ENCODE measurements at places on chromosomes 7 and 10. TPM values are rescaled to one million over a fixed set of nuclear protein-coding genes. Genes with fewer than 3 reads are reported as not detected.
A peak's percentile ranks its signal among the peaks of the same experiment; 100 is the strongest.

GRCh38 chr7:48454750-48455192, 283.5 kb downstream of the ABCA13 start:
- H3K36me3 ChIP-seq: no peaks in the 10 kb centered on the region
- no peaks in the 10 kb centered on the region for H3K27me3 ChIP-seq
- no peak for DNase-seq
- H3K27ac ChIP-seq: no peak overlapping the region
- no peaks in the 10 kb centered on the region for H3K4me1 ChIP-seq

Gene SEMA3E
- 8.8 TPM for total RNA-seq

DNA sequence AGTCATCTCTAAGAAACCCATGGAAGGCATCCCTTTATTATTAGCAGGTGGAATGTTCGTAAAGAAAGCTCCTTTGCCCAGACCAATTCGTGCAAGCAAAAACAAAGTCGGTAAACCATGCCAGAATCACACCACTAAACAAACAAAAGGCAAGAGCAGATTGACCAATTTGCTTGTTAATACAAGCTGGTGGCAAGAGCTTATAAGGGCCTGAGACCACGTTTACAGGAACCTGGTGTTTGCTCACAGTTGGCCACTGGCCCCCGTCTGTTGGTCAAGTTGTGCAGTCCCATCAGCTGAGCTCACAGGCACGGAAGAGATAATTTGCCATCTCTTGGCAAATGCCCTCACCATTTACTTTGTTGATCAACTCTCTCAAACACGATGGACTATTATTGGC, 342.2 kb upstream of the MKI67 start:
- DNase-seq: no peak
- no peaks in the 10 kb centered on the region for H3K36me3 ChIP-seq
- no peaks in the 10 kb centered on the region for H3K27me3 ChIP-seq
- no peak overlapping the region for H3K27ac ChIP-seq

Gene GJD4
- total RNA-seq: not detected

Gene TMEM196
- not detected for total RNA-seq

- H3K36me3 ChIP-seq: no peaks in the 10 kb centered on the region
- H3K4me3 ChIP-seq: no peak overlapping the region
- no peaks in the 10 kb centered on the region for H3K27me3 ChIP-seq
- H3K4me1 ChIP-seq: no peaks in the 10 kb centered on the region
- H3K27ac ChIP-seq: no peak overlapping the region
- no peak for DNase-seq
These were observed 115.1 kb downstream of the GNAI1 start for GRCh38 chr7:80249619-80250295.

Gene RAB19
- 1.7 TPM for total RNA-seq

Gene EPHA1
- 9.0 TPM for total RNA-seq

Gene DOCK1
- total RNA-seq: 44.8 TPM

DNA sequence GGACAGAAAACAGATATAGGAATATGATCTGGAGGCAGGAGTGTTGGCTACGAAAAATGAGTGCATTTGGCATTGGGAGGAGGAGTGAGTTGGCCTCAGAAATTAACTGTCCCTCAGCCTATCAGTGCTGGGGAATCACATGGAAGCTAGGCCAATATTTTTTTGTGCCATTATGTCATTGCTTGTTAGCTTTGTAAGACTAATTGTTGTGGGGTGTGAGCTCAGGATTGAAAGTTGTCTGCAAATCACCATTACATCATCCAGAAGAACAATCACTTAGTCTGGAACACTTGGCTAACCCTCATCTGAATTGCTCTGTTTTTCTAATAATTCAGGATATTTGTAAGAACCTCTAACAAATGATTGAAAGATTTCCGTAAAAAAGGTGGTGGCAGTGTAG, 45.2 kb upstream of the SEMA3D start:
- H3K4me1 ChIP-seq: no peaks in the 10 kb centered on the region
- H3K27ac ChIP-seq: no peak overlapping the region
- H3K27me3 ChIP-seq: no peaks in the 10 kb centered on the region
- no peaks in the 10 kb centered on the region for H3K36me3 ChIP-seq

Gene SEC61A2
- total RNA-seq: 5.3 TPM

DNA sequence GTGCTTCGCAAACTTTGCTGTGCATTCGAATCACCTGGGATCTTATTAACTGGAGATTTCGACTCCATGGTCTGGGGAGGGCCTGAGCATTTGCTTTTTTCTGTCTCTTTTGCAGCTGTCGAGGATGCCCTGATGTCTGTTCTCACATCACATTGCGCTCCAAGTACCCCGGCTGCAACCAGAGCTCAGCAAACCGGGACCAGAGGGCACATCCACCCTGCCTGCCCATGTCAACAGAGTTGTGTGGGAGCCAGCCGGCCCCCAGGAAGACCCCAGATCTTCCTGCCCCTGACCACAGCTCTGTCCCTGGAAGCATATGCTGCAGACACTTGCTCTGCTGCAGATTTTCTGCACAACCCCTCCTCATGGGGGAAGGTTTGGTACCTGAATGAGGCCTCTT, 180.8 kb downstream of the ADARB2 start:
- H3K4me1 ChIP-seq: no peaks in the 10 kb centered on the region
- H3K27ac ChIP-seq: no peak overlapping the region
- H3K36me3 ChIP-seq: no peaks in the 10 kb centered on the region
- H3K27me3 ChIP-seq: peaks cover 16% of the 10 kb centered on the region
- no peak overlapping the region for H3K4me3 ChIP-seq

- H3K4me1 ChIP-seq: peaks cover 3% of the 10 kb centered on the region
- no peaks in the 10 kb centered on the region for H3K27me3 ChIP-seq
- H3K27ac ChIP-seq: no peak overlapping the region
- DNase-seq: peak; percentile 73
These were observed 46.2 kb downstream of the GPAM start for GRCh38 chr10:112137154-112137987.

GRCh38 chr7:25073451-25073850, 51.6 kb downstream of the CYCS start:
- H3K4me3 ChIP-seq: no peak overlapping the region
- H3K4me1 ChIP-seq: no peaks in the 10 kb centered on the region
- H3K36me3 ChIP-seq: no peaks in the 10 kb centered on the region
- no peaks in the 10 kb centered on the region for H3K27me3 ChIP-seq
- H3K27ac ChIP-seq: no peak overlapping the region
- DNase-seq: no peak

DNA sequence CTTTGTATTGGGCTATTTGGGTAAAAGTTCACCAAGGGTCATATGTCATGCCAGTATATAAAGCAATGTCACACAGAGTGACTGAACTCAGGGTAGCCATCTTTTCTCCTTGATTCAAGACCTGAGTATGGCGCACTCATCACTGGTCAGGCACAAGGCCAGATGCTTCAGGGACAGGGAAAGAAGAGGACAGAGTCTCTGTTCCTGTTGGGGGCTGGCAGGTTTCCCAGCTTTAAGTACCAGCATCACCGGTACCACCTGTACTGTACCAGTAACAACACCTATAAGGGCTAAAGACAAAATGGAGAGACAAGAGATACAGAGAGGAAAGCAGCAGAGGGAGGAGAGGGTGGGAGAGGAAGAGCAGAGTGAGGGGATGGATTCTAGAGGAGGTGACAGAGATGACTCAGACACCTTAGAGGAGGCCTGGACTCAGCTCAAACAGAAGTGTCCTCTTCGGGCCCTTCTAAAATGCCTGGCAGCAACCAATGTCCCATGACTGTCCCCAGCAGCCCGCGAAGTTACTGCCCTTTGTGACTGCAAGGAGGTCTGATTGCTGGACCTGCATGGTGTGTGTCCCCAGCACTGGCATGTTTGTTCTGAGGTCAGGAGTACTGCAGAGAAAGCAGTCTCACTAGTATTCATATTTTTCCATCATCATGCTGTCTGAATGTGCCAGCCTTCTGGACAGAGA, 191.3 kb downstream of the MYOF start:
- H3K4me1 ChIP-seq: no peaks in the 10 kb centered on the region
- H3K4me3 ChIP-seq: no peak overlapping the region
- DNase-seq: no peak
- no peaks in the 10 kb centered on the region for H3K36me3 ChIP-seq
- H3K27me3 ChIP-seq: no peaks in the 10 kb centered on the region
- H3K27ac ChIP-seq: no peak overlapping the region

Gene ADAM22
- total RNA-seq: 2.7 TPM

DNA sequence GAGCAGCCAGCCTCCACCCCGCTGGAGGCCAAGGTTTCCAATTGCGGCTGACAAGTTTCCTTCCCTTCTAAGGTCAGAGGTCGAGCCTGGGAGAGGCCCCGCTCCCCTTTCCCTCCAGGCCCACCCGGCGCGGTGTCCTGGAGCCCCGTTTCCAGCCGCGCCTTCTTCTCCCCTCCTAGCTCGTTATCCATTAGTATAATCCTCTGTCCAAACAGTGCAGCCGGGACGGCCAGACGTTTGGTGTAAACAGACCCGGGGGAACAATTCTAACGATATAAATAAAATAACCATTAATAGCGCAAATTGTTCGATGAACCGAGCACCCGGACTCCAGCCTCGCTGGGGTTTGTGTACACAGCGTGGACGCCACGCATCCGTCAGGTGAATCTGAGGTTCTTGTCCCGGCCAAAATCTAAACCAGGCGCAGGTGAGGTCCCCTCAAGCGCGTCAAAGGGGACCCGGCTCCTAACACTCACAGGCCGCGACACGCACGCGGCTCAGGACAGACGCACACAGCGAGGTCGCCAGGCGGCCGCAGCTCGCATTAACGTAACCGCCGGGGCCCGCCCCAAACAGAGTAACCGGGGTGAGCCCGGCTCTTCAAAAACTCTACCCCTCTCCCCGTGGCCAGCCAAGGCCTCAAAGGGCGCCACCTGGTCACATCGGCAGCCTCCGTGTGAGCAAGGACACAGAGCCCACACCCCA, 10.8 kb upstream of the NKX2-3 start:
- no peaks in the 10 kb centered on the region for H3K36me3 ChIP-seq
- no peak for DNase-seq
- no peak overlapping the region for H3K27ac ChIP-seq
- peaks cover 89% of the 10 kb centered on the region for H3K27me3 ChIP-seq

DNA sequence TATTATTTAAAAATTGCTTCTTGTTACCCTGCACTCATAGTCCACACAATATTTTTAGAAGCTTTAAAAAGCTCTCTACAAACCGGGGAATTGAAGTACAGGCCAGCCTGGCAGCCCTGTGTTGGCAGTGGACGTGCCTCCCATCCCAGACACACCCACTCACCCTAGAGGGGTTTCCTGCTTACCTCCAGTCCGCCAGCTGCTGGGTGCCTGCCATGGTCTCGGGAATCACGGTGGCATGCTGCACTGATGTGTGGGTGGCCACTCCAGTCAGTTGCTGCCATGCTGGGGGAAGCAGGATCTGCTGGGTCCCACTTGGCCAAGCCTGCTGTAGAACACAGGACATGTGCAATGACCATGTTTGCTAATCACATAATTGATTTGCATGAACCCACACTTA, 80.4 kb downstream of the CLEC2L start:
- H3K4me3 ChIP-seq: no peak overlapping the region
- H3K36me3 ChIP-seq: peaks cover 94% of the 10 kb centered on the region
- no peak for DNase-seq
- H3K27me3 ChIP-seq: no peaks in the 10 kb centered on the region

- H3K27me3 ChIP-seq: no peaks in the 10 kb centered on the region
- no peak for DNase-seq
- H3K4me3 ChIP-seq: no peak overlapping the region
- peaks cover 8% of the 10 kb centered on the region for H3K36me3 ChIP-seq
- no peak overlapping the region for H3K27ac ChIP-seq
These were observed 161.9 kb downstream of the SGMS1 start for GRCh38 chr10:50461834-50462233.

DNA sequence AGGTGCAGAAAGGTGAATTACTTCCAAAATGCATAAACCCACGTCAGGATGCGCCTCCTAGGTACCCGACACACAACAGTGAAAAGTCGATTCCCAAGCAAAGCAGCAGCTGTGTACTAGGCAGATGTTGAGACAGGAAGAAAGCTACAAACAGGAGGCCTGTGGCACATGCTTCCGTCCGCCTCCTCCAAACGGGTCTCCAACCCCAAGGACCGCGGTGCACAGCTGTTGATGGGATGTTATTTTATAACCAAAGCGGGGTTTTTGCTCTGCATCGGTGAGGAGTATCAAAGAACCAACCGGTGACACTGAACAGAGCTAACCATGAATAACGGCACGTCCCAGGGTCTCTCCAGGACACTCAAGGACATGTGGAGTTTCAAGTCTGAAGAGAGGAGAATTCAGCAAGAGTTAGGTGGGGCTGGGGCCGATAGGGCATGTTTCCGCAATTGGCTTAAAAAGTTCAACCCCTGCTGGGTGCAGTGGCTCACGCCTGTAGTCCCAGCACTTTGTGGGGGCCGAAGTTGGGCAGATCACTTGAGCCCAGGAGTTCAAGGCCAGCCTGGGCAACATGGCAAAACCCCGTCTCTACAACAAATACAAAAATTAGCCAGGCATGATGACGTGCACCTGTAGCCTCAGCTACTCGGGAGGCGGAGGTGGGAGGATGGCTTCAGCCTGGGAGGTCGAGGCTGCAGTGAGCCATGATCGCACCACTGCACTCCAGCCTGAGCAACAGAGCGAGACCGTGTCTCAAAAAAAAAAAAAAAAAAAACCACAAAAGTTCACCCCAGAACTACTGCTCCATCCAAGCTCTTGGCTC, 108.0 kb downstream of the SMURF1 start:
- H3K4me3 ChIP-seq: no peak overlapping the region
- H3K27ac ChIP-seq: no peak overlapping the region
- peaks cover 6% of the 10 kb centered on the region for H3K4me1 ChIP-seq
- H3K27me3 ChIP-seq: no peaks in the 10 kb centered on the region
- no peak for DNase-seq
- H3K36me3 ChIP-seq: peaks cover 100% of the 10 kb centered on the region

Gene CUZD1
- total RNA-seq: 0.56 TPM

GRCh38 chr10:109894516-109894915, 28.8 kb downstream of the XPNPEP1 start:
- H3K27ac ChIP-seq: peak overlapping the region; percentile 38
- DNase-seq: peak; percentile 52
- peaks cover 44% of the 10 kb centered on the region for H3K4me1 ChIP-seq
- no peak overlapping the region for H3K4me3 ChIP-seq

Data from lower lobe of right lung (tissue), 2 donors.